Natural killer cell (primary cell): ENCODE measurements at places on chromosomes 2 and 18. TPM values are rescaled to one million over a fixed set of nuclear protein-coding genes. Genes with fewer than 3 reads are reported as not detected.
A peak's percentile ranks its signal among the peaks of the same experiment; 100 is the strongest.

The SP100 gene
- 338 TPM for total RNA-seq

The TUBA3E gene
- not detected for total RNA-seq

The TCF23 gene
- total RNA-seq, result not detected

The ANKRD53 gene
- total RNA-seq, result 2.2 TPM

The ZNF892 gene
- total RNA-seq, result 4.6 TPM

The CNGA3 gene
- total RNA-seq, result not detected

GRCh38 chr18:13011719-13012118 lies 20.6 kb downstream of the CEP192 start:
- DNase-seq, result no peak

DNA sequence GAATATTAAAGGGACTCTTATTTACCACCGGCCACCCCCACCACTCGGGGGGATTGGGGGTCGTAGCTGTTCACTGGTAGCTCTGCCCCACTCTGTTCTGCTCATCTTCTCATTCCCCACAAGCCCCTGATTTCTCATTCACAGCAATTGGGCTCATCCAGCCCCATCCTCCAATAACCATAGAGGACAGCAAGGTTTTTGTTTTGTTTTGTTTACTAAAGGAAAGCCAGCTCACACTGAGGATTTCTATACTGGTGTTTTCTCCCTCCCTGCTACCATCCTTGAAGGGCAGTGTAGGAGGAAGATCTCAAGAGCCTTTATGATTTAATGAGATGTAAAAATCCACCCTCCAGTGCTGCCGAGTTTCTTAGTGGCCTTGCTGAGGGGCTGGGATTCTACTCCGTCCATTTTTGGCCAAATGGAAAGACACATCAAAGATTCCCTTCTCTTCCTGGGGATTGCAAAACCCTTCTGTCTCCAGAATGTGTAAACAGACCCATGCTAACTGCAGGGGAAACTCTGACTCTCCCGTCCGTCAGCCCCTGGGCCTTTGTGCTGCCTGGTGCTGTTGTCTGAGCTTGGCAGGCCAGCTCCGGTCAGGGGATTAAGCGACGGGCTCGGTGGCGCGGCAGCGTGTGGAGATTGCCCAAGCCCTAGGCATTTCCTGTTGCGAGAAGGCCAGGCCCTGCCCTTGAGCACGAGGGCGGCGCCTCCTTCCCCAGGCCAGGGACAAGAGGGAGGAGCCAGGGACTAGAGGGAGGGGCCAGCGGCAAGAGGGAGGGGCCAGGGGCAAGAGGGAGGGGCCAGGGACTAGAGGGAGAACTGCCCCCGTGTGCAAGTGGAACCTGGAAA lies 165.0 kb downstream of the ANTXR1 start:
- peak; percentile 5 for DNase-seq

DNA sequence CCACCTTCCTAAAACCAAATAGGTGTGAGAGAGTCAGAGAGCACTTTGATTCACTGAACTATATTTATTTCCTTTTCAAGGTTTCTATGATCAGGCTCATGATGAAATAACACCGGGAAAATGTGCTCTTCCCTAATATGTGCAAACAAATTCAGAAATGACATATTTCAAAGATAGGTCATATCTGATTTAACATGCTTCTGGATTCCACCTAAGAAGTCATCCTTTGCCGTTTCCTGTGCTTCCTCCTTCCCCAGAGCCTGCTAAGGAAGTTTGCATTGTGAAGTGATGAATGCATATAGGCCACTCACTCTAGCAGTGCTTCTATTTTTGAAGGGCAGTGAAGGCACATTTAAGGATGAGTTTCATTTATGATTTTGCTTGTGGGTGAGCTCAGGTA lies 327.6 kb downstream of the TDRD15 start:
- no peak for DNase-seq

DNA sequence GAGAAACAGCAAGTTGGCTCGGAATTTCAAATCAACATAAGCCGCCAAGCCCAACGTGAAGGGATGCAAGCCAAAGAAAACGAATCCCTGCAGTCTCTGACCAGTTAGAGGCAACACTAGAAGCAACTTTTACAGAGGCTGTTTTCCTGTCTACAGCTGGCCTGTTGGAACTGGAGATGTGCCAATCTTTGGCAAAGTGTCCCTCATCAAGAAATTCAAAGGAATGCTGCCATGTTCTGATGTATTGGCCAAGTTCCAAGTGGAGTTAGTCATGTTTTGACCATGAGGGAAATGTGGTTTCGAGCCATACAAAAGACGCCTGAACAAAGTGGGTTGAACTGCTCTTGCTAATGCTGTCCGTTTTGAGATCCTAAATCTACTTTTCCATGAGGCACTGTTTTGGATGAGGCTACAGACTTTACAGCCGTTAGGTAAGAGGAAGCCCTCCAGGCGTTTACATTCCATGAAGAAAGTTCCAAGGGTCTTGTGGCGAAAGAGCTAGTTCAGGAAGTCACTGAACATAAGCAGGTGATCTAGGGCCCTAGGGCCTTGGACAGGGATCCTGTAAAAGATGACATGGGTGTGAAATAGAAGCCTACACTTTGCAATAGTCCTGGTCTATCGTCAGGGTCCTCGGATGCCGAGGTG lies 140.7 kb upstream of the PXDN start:
- DNase-seq, result no peak

DNA sequence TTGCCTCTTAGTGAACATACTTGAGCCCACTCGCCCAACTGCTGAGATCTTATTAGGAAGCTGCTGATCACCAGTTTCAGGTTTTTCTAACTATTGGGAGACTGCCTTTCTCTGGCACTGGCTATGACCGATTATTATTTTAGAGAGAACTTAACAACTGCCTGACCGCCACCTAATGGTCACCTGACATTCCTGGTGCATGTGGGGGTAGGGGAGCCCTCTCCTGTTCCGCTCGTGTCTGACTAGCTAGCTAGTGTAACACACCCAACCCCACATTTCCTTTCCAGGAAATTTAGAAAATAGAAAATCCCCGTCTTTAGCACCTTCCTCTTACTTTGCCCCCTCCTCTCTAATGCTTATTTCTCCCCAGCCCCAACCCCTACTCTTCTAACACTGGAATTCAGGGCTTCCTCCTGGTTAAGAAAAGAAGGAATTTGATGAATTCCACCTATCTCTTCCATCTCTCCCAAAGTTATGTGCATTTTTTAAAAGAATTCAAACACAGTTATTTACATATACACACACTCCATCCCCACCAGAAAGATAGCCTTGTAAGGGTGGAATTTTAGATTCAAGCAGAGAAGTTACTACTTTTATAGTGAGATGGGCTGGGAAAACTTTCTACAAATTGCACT lies 19.4 kb upstream of the DNER start:
- DNase-seq, result no peak

DNA sequence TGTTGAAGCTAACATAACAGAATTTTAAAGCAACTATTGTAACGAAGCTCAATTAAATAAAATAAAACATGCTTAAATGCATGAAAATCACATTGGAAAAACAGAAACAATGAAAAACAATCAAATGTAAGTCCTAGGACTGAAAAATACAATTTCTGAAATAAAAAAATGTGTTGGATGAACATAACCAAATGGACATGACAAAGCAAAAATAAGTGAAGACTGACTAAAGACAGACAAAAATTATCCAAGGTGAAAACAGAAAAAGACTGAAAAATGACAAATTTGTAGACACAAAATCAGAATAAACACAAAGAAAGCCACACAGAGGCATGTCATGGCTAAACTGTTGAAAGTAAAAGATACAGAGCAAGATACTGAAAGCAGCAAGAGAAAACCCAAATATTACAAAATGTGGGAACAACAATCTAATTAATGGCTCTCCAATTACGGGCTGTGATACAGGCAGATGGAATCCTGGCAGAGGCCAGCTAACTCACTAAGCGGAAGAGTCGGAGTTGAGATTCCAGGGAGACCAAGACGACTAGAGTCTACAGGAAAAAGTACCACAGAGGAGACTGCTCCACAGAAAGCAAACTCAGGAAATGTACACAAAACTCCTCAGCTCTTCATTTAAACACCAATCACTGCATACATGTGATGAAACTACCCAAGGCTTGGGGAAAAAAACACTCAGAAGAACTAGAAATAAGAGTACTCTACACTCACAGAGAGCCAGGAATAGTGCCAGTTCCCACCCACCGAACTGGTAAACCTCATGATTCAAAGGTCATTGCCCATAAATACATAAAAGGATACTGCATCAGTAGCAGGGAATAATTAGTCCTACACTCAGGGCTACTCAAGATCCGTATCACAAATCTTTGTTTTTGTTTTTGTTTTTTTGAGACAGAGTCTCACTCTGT lies 83.6 kb downstream of the ATAD2B start:
- no peak for DNase-seq

DNA sequence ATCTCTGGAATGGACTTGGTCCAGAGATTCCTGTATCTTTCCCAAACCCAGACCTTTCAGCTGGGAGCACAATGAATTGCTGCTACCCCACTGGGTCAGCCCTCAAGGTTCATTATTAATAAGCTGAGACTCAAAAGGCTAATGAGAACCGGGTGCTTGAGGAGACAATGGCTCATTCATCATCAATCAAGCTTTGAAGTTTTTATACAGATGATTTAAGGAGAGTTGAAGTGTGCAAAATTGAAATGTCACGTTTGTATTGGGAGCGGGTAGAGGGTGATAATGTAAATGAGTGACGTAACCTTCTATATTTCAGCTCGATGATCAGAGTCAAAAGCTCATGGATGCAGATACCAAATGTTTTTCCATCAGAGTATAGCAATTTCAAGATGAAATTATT lies 744.9 kb downstream of the ERBB4 start:
- DNase-seq, result no peak

DNA sequence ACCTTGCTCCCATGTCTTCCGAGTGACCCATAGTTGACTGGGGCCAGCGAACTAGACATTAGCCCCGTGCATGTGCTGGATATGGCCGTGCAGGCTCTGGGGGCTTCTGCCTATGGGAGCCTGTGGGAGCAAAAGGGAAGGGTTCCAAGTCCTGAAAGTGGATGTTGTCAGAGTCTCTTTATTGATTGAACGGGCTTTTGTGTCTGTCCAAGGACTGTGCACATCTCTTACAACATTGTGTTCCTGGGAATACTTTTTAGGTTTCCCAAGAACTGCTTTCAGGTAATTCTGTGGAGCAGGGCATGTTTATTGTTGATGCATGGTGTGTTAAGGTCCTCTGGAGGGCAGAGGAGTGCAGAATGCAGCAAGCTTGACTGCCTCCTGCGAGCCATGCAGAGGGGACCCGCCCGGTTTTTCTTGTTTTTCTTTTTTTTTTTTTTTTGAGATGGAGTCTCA lies 5.0 kb downstream of the RNF144A start:
- no peak for DNase-seq

DNA sequence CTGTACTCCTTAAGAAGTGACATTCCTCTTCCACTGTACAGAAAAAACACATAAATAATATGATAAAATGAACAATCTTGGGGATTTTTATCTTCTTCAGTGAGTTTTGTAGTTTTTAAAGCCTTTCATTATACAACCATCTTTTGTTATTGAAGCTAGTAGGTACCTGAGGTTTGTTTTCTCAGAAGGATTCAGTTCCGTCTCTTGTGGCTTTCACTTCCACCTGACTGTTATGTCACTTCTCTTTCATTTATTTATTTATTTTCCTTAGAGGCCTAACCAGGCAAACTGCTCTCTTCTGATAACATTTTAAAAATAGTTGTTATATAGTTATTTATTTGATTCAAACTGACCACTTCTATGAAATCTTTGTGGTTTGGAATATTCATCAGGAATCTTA lies 464.2 kb downstream of the CCDC85A start:
- DNase-seq, result no peak

DNA sequence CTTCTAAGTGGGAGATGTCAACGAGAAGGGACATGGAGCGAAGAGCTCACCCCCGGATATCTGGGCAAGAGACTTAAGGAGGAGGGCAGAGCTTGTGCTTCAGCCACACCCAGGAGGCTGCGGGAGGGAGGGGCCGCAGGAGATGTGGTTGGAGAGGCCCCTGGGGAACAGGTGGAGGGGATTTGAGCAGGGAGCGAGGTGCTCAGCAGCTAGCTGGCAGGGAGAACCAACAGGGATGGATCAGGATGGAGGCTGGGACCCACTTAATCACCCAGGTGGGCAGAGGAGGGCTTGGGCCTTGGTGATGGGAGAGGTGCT lies 78.3 kb downstream of the MBP start:
- DNase-seq, result no peak

DNA sequence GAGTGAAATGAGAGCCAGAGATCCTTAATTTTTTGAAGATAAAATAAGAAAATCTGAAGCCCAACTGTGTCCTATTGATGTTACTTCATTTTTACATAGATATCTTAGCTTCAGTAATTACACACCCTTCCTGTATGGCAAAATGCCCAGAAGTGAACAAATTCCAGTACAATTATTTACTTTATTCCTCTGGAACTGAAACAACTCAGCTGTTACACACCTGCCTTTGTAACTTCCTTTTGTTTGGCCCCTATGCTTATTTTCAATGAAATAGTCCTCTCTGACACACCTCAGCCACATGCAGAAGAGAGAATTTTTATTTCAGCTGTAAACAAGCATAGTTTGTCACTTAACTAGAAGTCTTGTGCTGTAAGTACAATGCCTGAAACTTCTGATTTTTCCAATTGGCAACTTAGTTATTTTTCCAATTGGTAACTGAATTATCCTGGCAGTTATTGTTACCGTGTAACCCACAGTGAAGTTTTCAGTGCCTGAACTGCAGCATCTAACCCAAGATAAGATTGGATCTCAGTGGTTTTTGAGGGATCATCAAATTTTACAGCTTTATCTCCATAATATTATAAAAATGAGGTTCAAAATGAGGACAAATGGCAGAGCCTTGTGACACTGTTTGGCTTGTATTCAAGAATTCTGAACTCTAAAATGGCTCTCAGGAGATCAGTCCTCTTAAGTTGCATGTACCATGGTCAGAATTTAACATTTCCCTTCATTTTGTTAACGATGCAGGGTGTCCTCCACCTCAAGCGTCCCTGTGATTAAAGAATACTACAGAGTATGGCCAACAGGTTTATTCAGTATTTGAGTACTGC lies 82.6 kb downstream of the PKP4 start:
- no peak for DNase-seq

DNA sequence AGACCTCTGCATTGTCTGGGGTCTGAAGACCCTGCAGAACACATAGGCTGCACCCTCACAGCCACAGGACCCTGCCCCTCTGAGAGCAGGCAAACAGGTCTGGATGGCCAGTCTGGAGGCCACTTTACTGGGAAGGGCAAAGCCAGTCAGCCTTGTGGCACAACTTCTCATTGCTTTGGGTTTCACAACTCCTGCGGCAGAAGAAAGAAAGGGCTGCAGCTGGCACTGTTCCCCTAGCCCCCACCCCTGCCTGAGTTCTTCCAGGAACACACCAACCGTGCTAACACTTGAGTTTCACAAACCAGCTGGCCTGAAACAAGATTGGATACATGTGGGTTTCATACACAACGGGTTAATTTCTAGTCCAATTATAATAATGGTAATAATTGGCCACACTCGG lies 276.5 kb upstream of the MGAT5 start:
- DNase-seq, result no peak

GRCh38 chr2:86624267-86624547 lies 542 bp upstream of the RNF103 start:
- DNase-seq, result no peak

GRCh38 chr2:51994123-51994763 lies 962.3 kb upstream of the NRXN1 start:
- DNase-seq, result no peak

- DNase-seq, result peak; percentile 40
These were observed 428 bp downstream of the TCF4 start for GRCh38 chr18:55587418-55588110.

GRCh38 chr2:239895116-239895515 lies 130.0 kb downstream of the NDUFA10 start:
- DNase-seq, result no peak
